ENCODE measurements at places on chromosomes 7 and 10.

GRCh38 chr10:94676496-94676895 is 7.0 kb upstream of the CYP2C18 start:
- DNase-seq = no peak

- DNase-seq = no peak
Measured at GRCh38 chr7:35446091-35446490, 192.2 kb upstream of the TBX20 start.

DNA sequence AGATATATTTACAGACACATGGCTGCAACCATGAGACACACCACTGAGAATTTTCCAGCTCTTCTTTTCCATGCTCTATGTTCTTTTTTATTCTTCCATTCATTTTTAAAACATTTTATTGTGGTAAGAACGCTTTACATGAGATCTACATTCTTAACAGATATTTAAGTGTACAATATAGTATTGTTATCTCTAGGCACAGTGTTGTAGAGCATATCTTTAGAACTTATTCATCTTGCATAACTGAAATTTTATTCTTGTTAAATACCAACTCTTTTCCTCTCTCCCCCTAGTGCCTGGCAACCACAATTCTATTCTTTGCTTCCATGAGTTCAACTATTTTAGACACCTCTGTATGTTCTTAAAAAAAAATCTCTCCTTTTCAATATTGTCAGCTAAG is 67.1 kb upstream of the HABP2 start:
- no peak for DNase-seq

DNA sequence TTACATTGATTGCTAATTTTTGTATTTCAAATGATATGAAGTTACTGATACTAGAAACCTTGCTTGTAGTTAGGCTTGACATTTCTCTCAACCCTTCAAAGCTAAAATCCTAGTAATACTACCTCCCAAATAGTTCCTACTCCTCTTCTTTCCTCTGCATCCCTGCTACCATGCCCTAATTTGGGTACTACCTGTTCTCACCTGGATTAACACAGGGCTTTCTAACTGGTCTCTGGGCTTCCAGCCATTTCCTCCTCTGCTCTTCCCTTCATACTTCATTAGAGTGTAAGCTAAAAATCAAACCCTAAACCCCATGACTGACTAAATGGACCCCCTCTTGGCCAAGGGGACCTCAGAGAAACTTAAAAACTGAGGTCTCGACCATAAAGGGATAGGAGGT is 112.4 kb downstream of the CHCHD3 start:
- DNase-seq = no peak

DNA sequence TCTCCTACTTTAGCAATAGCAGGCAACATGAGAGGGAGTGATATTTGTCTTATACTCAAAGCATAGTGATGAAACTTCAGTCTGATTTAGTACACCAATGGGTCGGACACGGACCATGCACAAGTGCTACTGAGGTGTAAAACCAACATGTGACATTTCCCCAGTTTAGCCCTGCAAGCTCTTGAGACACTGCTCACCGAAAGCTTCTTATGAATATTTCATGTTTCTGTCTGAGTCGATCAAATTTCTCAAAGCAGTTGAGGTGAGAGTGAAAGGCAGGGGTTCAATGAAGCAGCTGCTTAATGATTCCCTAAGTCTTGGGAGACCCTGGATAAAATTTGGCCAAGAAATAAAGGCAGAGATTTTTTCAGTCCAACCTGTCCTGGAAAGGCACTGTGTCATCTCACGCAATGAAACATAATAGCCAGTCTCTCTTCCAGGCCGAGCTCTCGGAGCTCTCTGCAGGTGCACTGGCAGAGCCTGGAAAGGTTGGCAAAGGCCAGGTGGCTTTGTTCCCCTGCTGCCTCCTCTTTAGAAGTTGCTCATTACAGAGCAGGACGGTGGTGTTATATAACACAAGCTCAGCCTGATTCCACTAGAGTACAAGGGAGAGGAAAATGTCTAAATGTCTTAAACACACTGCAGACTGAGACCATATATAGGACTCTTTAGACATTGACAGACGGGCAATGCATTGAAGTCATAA is 33.9 kb upstream of the XPNPEP1 start:
- no peak for DNase-seq

GRCh38 chr7:114901771-114902170 is 20.1 kb upstream of the MDFIC start:
- no peak for DNase-seq

DNA sequence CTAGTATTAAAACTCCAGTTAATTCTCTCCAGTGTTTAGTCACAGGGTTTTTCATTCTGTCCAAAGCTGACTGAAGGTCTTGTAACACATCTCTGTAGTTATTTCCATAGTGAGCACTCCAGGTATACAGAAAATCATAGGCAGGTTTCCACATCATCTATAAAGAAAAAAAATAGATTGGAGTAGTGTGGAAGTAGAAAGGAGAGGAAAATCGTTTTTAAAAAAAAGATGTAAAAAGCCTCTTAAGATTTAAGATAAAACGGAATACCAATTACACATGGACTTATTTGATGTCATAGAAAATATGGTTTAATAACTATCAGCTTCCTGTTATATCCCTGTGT is 76.2 kb downstream of the MACC1 start:
- no peak for DNase-seq

- no peak for DNase-seq
Measured at GRCh38 chr7:107453388-107453787, 16.5 kb upstream of the GPR22 start.

DNA sequence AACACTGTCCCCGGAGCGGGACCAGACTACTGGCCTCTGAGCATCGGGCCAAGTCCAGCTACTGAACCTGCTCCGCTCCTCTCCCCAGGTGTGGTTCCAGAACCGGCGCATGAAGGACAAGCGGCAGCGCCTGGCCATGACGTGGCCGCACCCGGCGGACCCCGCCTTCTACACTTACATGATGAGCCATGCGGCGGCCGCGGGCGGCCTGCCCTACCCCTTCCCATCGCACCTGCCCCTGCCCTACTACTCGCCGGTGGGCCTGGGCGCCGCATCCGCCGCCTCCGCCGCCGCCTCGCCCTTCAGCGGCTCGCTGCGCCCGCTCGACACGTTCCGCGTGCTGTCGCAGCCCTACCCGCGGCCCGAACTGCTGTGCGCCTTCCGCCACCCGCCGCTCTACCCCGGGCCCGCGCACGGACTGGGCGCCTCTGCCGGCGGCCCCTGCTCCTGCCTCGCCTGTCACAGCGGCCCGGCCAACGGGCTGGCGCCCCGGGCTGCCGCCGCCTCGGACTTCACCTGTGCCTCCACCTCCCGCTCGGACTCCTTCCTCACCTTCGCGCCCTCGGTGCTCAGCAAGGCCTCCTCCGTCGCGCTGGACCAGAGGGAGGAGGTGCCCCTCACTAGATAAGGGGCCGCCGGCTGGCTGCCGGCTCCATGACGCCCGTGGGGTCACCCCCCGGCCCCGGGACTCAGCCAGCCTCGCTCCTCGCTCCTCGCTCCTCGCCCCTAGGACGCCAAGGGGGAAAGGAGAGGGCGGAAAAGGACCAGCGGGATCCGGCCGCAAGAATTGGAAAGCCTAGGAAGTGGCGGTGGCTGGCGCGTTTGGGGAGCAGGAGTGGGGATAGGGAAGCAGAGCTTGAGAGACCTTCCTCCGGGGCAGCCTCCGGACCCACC is 3.4 kb downstream of the EVX1 start:
- DNase-seq = peak; percentile 47

DNA sequence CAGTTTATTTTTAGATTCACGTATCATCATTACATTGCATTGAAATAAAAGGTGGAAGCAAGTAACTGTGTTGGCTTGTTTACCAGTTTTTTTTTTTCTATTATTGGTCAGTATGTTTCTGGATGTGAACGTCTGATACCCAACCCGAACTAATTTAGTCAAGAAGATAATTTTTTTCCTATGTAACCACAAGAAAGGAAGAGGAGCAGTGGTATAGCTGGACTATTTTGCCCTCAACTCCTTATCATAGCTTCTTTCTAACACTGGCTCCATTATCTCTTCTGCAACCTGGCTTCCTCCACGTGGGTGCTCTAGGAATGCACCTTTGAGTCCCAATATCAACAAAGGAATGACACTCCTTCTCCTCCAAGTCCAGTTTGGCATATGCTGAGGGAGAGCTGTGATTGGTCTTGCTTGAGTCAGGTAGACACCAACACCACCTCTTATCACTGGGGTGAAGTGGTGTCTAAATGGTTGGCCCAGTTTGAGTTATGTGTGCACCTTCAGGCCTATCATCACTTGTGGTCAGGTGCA is 29.4 kb downstream of the OR9A2 start:
- DNase-seq = no peak

- DNase-seq = no peak
Measured at GRCh38 chr7:143954544-143954943, at the start of gene OR2F1. Gene OR2F1 (plus strand): TSS chr7:143954844. CDS start chr7:143959971, 5,127 bp downstream.

DNA sequence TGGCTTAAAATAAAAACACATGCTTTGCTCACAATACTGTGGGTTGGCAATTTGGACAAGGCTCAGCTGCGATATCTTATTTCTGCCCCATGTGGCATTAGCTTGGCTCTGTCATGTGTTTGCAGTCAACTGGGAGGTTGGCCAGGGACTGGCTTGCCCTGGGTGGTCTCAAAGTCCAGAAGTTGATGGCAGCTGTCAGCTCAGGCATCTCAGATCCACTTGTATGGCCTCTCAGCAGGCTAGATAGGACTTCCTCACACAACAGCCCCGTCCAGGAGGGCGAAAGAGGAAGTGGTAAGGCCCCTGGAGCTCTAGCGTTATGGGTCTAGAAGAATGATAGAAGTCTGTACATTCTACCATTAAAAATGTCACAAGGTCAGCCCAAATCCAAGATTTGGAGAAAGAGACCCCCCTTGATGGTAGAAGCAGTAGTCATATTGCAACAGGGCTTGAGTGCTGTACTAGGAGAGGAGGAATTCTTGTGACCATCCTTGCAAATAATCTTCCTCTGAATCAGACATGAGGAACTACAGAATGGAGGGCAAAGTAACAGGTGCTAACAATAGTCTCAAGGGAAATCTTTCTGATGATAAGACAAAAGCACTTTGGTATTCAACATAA is 166.2 kb downstream of the FAM107B start:
- no peak for DNase-seq

DNA sequence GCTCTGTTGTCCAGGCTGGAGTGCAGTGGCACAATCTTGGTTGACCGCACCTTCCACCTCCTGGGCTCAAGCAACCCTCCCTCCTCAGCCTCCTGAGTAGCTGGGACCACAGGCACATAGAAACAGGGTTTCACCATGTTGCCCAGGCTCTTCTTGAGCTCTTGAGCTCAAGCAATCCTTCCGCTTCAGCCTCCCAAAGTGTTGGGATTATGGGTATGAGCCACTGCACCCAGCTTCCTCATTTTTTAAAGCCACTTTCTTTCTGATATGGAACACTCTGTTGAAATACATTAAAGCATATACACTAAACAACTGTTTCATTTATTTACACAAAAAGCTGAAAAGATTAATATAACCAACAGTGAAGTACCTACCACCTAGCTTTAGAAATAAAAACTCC is 117.2 kb downstream of the CLEC2L start:
- DNase-seq = no peak

- DNase-seq = no peak
Measured at GRCh38 chr7:132244903-132245480, 331.3 kb downstream of the PLXNA4 start.

GRCh38 chr10:60334991-60335390 is 54.7 kb downstream of the ANK3 start:
- no peak for DNase-seq

DNA sequence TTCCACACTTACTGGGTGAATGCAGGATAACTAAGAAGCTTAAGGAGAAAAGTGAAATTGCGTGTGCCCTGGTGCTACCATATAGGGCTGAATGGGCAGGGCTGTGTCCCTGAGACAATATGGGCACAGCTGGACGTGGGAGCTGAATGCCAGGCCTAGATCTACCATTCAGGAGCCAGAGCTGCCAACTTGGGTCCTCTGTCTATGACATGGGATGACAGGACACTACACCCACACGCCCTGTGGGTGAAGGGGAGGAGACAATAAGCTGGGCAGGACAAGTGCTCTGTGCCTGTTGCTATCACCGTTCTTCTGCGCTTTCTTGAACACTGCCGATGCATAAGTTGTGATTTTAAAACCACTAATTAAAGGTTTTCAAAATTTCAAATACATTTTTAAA is 293.9 kb downstream of the TNS3 start:
- no peak for DNase-seq

DNA sequence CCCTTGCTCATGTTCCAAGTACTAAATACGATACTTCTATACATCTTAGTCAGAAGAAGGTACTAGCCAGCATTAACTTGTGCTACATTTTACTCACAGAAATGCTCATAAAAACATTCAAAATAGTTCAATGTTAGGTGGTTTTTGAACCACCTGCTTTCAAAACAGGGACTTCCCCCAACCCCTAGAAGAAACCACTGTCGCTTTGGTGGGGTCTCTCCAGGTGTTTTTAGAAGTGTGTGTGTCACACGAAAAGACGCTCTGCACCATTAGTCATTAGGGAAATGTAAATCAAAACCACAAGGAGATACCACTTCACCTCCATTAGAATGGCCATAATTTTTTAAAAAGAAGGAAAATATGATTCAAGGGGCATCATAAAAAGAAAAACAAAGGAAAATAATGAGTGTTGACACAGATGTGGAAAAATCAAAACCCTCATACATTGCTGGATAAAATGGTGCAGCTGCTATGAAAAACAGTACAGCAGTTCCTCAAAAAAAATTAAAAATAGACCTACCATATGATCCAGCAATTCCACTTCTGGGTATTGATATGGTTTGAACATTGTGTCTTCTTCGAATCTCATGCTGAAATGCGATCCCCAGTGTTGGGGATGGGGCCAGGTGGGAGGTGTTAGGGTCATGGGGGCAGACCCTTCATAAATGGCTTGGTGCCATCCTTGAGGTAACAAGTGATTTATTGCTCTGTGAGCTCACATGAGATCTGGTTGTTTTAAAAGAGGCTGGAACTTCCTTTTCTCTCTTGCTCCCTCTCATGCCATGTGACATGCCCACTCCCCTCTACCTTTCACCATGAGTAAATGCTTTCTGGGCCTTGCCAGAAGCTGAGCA is 74.2 kb downstream of the MALSU1 start:
- peak; percentile 76 for DNase-seq

Measured in activated naive CD8-positive, alpha-beta T cell treated with anti-CD3 and anti-CD28 coated beads for 36 hours (primary cell).